Thymus (tissue), 14 donors: ENCODE measurements at places on chromosomes 12 and 14.

- DNase-seq, result no peak
These were observed 77.8 kb downstream of the RERG start for GRCh38 chr12:15143467-15143866.

DNA sequence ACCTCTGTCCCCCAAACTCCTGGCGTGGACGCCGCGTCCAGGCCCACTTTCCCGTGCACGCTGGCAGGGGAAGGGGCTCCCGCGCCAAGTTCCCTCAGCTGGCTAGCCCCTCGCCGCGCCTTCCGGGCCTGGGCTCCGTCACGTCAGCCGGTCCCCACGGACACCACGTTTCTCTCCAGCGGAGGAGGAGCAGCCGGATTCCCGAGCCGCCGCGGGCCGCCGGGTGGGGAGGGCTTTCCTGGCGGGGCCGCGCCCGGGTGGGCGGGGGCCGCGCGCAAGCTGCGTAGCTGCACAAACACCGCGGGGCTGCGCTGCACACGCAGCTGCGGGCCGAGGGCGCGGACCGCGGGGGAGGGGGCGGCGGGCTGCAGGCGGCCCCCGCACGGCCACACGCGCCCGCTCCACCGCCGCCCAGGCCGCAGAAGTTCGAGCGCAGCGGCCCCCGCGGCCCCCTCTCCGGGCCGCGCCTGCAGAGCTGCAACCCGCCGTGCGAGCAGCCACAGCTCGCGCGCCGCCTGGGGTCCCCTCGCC, 45.1 kb upstream of the PNMA1 start:
- peak; percentile 58 for DNase-seq

DNA sequence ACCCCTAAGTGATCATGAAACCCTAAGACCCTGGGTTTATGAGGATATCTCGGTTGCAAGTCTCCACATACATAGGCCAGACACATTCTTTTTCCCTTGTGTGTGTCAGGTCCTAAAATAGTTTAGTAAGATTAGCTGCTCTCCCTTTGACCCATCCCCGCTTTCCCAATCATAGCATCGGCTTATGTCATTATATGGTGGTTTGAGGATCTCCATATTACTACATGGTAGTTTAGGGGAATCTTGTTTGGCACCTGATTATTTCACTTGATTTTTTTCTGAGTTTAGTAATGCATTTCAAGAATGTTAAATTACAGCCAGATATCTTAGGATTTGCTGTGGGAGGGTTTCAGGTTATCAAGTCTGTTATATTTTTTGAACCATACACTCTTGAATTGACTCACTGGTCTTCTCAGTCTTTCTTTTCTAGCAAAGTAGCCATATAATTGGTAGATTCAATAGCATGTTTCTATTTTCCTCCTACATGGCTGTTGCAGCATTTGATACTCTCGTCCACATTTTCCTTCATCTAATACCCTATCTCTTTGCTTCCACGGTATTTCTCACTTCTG, 68.3 kb upstream of the TRHDE start:
- no peak for DNase-seq

DNA sequence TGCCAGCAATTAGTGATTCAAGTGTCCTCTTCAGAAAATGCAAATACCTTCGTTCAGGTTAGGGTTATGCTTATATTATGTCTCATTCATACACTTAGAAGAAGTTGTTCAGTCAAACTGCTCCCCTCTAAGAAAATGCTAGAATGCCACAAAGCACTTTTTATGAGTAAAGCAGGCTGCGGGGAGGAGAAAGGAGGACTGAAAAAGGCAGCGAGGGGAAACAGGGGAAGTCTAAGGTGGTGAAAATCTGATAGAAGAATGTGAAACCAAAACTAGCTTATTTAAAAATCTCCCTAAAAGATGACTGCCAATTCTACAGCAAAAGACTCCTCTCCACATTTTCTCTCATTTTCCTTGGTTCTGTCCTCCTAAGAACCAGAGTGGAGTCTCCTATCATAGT, 70.1 kb downstream of the PRKD1 start:
- DNase-seq, result no peak

GRCh38 chr12:4934407-4935035, 24.8 kb downstream of the KCNA1 start:
- no peak for DNase-seq

GRCh38 chr14:51638071-51638944, 13.4 kb upstream of the FRMD6 start:
- DNase-seq, result no peak

- DNase-seq, result no peak
These were observed 521.2 kb upstream of the TBX3 start for GRCh38 chr12:115204957-115205754.
